ENCODE measurements at places on chromosomes 7 and 10.

DNA sequence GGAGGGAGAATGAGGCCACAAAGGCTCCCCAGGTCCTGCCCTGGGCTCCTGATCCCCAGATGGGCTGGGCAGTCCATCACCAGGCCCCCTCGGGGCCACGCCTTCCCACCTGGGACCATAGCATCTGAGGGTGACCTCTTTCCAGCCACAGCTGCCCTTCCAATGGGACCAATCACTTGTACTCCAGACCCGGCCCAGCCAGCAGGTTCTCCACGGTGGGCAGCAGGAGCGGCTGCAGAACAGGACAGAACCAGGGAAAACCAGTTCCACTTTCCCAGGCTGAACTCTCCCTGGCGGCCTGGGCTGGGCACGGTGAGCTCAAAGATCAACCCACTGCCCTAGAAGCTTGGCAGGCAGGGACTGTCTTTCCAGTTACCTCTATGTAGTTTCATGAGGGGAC is 257.6 kb downstream of the MAD1L1 start:
- DNase-seq: no peak

- peak; percentile 80 for DNase-seq
Observed at GRCh38 chr10:63114031-63114814, 18.9 kb upstream of the NRBF2 start.

GRCh38 chr7:6248581-6248980 is 23.8 kb downstream of the CYTH3 start:
- peak; percentile 68 for DNase-seq

- DNase-seq: no peak
Observed at GRCh38 chr10:8043569-8044306, 10.8 kb upstream of the GATA3 start.

DNA sequence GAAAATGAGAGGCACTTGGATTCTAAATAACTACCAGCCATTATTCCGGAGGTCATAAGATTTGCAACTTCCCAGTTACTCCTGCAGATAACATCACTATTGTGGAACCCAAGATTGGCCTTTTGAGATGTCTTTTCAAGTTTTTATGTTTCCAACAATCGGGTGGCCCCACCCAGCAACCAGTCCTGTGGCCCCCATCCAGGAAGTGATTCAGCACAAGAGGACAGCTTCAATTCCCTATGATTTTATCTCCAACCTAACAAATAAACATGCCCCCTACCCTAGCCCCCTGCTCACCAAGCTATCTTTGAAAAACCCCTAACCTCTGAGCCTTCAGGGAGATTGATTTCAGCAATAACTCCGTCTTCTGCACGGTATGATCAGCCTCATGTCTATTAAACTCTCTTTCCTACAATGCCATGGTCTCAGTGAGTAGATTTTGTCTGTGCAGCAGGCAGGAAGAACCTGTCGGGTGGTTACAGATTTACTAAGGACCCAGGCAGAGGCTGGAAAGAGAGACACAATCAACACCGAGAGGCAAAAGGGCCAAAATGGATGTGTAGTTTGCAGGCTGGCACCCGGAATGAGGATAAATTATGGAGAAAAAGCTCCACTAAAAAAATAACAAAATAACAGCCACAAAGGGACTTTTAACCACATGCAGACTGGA is 83.9 kb upstream of the UNC5B start:
- no peak for DNase-seq

GRCh38 chr10:24706479-24707118 is 17.1 kb downstream of the ARHGAP21 start:
- peak; percentile 87 for DNase-seq

GRCh38 chr10:6581778-6582228 is 1.7 kb upstream of the PRKCQ start:
- DNase-seq: no peak

GRCh38 chr7:80124526-80125264 is 9.9 kb upstream of the GNAI1 start:
- peak; percentile 35 for DNase-seq

DNA sequence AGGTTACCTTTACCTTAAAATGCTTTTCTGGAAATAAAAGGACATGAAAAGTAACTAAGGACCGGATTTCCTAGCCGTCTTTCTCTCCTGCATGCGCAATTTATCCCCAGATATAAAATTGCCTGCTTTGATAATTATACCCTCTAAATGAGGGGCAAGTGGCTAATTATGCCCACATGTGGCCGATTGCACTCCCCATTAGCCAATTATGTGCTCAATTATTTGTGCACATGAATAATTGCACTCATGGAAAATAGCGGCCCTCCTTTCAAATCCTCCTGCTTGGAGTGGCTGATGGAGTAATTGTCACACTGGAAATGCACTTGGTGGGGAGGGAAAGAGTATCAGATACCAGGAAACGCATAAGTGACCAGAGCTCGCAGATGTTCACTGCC is 66.4 kb upstream of the ATRNL1 start:
- DNase-seq: no peak

DNA sequence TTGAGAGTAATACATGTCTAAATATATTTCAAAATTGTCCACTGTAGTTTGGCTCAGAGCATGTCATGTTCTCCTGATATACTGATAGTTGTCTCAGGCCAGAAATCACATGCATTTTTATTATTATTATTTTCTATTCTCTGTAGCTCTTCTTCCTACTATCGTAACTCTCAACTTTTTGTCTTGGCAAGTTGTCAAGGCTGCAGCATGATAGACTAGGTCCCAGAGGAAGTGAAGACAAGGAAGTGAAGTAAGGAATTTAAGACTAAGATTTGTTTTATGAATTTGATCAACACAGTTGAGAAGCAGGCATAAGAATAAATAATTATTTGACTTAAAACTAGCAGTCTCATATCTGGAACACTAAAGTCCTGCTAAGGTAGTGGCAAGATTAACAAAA is 369.5 kb downstream of the ABCA13 start:
- DNase-seq: no peak

DNA sequence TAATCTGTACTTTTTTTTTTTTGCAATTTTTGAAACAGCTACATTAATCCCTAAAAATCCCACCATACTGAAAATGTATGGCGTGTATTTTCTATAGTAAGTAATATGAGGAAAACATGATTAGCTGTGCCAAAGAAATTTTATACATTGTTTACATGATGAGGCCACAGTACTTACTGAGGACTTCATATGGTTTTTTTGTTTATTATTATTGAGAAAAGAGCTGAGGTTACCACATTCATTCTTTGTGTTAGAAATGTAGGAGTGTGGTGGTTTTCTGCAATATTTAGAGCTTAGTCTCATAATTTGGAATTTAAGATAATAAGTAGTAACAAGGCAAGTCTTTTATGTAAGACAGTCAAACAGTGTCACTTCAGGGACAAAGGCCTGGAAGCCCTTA is 45.1 kb downstream of the SLC25A40 start:
- no peak for DNase-seq

- no peak for DNase-seq
Observed at GRCh38 chr7:25454020-25454419, 225.7 kb upstream of the NPVF start.

- no peak for DNase-seq
Observed at GRCh38 chr7:128885370-128886187, 22.9 kb downstream of the ATP6V1F start.

DNA sequence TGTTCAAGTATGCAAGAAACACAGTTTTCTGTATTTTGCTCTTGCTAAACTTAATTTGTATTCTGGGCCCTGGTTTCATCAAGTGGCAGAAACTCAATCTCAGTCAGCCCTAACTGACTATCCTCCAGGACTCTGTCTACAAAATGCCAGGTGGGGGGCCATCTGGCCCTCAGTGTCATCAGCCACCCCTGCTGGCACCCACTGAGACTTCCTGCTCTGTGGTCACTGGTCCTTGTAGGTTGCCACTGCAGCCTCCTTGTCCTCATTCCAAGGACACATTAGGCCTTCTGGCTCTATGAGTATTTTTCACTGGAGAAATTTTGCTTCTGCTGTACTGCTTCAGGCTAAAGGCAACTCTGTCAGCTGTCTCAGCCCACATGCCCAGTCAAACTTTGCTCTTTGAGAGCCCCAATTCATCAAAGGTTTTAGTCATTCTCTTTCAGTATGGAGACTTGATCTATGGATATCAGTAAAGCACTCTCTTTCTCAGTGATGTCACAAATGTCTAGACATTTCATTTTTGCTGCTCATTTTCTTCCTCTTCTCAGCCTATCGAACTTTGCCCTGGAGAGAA is 163.6 kb downstream of the KCND2 start:
- no peak for DNase-seq

- no peak for DNase-seq
Observed at GRCh38 chr10:89644691-89644966, 413 bp downstream of the PANK1 start.

DNA sequence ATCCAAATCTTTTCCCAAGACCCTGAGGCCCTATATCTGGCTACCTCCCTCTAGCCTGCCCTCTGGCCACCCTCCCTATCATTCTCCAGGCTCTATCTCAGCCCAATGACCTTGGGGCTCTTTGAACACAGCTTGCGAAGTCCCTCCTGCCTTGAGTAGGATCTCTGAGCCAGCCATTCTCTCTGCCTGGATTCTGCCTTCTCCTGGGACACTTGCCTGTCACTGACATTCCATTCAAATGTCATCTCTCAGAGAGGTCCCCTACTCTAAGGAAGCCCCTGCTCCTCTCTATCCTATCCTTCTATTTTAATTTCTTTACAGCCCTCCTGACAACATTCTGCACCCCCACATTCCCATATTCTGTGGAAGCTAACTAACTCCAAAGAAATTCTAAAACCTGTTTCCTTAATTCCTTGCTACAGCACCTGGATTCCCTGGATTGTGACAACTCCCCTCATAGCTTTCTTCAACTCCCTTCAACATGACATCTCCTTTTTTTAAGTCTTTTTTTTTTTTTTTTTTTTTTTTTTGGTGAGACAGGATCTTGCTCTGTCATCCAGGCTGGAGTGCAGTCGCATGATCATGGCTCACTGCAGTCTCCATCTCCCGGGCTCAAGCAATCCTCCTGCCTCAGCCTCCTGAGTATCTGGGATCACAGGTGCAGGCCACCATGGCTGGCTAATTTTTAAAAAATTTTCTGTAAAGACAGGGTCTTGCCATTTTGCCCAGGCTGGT is 81.0 kb upstream of the ASAH2 start:
- DNase-seq: no peak

GRCh38 chr7:79141252-79141651 is 312.2 kb downstream of the MAGI2 start:
- DNase-seq: no peak

DNA sequence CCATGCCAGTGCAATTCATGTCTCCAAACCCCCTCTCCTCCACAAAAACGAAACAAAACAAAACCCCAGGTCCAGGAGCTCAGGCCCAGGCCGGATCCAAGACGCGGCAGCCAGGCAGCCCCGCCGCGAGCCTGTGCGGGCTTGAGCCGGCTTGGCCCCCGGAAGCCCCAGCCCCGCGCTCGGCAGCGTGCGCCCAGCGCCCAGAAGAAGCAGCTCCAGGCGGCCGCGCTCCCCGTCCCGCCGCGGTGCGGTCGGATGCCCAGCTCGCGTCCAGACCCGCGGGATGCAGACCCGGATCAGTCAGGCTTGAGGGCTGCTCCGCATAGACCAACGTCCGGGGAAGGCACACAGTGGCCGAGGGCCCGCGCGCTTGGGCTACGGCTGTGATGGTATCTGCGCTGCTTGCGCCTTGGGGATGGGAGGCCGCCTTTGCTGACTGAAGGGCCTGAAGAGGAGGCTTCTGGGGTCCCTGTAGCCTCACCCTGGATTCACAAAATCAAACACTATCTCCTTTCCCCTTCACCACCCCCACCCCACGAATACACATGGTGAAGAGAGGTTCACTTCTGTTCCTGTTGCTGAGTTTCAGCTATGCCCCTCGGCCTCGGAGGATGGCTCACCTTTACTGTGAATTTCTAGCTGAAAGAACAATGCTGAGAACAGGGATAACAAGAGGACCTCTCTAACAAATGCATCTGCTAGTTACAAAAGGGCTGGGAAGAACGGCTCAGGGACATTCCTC is 79.9 kb upstream of the EN2 start:
- DNase-seq: peak; percentile 53

GRCh38 chr7:107936312-107936711 is 45.3 kb downstream of the DLD start:
- DNase-seq: no peak

- no peak for DNase-seq
Observed at GRCh38 chr10:129386415-129387257, 80.4 kb upstream of the MGMT start.

DNA sequence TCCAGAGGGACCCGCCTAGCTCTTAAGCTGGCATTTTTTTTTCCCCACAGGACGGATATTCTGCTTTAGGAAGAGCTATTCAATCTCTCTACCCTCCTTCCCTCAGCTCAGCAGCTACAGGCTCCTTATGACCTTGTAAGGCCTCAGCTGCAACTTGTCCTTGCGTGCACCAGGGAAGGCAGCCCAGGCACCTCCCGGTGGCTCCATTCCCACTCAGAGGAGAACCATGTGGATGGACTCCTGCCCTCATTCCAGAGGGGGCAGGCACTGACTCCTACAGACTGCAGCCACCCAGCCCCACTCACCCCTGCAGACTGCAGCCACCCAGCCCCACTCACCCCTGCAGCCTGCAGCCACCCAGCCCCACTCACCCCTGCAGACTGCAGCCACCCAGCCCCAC is 73.7 kb downstream of the ITIH5 start:
- peak; percentile 4 for DNase-seq

Measured in NB4 (cell line).